Motor neuron (in vitro differentiated cells): ENCODE measurements at places on chromosomes 13 and 19. TPM values are rescaled to one million over a fixed set of nuclear protein-coding genes. Genes with fewer than 3 reads are reported as not detected.

DNA sequence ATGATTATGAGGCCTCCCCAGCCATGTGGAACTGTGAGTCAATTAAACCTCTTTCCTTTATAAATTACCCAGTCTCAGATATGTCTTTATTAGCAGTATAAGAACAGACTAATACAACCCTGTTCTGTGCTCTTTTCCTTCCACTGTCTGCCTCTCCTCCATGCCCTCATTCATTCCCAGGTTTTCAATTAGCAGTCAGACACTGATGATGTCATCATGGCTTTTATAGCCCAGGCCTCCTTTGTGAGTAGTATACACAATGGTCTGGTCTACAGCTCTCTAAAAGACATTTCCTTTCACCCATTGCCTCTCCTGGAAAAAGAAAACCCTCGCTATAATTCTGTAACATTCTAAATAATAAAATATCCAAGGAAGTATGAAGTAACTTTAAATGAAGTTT lies 25.5 kb downstream of the FGF14 start:
- ATAC-seq: peak; percentile 100

ZNF132 gene
- 7.3 and 8.0 TPM in 2 replicates for total RNA-seq

DNA sequence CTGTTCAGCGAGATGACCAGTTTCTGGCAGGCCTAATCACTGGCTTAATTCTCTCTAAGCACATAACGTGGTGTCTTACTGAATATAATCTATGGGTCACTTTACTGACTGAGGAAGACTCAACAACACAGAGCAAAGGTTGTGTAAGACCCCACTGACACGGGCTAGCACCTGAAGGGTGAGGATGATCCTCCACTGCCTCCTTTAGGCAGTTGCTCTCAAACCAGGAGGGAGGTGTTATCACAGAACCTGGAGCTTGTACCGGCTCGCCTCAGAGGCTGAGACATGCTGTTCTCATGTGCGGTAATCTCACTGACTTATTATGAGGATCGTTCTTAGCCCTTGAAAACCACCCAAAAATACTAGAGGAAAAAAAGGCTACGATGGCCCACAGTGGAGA lies 28.3 kb downstream of the RCBTB2 start:
- ATAC-seq: no peak

GRCh38 chr19:38665950-38666662 lies 18.7 kb downstream of the ACTN4 start:
- peak; percentile 40 for ATAC-seq

GRCh38 chr13:109249780-109250528 lies 536.4 kb downstream of the IRS2 start:
- ATAC-seq: no peak

ZNF729 gene
- total RNA-seq: not detected in 2 replicates

DNA sequence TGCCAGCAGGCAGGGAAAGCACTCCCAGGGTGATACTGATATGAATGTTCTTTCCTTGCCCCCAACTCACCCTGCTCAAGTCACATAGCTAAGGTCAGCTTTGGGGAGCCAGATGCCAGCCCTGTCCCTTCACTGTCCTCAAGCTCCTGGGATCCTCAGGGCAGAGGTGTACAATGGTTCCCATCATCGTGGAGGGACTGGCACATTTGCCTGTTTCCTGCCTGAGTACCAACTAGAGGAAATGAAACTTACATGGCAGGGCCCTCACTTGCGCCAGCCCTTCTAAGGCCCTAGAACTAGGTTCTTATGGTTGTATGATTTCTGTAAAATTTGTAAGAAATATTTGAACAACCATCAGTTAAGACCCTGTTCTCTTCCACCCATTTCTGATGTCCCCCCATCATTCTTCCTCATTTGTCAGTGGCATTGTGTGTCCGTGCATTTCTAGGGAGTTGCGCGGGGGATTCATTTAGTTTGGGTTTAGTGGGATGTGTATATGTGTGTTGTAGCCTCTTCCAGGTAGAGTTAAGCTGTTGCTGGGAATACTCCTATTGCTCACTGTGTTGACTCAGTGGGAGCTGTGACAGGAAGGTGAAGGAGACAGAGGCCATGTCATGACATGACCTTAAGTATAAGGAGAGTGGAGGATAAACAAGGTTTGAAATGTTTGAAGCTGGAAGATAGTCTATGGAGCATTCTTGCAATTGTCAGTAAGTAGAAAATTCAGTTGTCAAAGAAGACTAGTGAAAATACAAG lies 41.3 kb upstream of the RCBTB2 start:
- no peak for ATAC-seq

LILRB4 gene
- 0.18 and 0.41 TPM in 2 replicates for total RNA-seq

DNA sequence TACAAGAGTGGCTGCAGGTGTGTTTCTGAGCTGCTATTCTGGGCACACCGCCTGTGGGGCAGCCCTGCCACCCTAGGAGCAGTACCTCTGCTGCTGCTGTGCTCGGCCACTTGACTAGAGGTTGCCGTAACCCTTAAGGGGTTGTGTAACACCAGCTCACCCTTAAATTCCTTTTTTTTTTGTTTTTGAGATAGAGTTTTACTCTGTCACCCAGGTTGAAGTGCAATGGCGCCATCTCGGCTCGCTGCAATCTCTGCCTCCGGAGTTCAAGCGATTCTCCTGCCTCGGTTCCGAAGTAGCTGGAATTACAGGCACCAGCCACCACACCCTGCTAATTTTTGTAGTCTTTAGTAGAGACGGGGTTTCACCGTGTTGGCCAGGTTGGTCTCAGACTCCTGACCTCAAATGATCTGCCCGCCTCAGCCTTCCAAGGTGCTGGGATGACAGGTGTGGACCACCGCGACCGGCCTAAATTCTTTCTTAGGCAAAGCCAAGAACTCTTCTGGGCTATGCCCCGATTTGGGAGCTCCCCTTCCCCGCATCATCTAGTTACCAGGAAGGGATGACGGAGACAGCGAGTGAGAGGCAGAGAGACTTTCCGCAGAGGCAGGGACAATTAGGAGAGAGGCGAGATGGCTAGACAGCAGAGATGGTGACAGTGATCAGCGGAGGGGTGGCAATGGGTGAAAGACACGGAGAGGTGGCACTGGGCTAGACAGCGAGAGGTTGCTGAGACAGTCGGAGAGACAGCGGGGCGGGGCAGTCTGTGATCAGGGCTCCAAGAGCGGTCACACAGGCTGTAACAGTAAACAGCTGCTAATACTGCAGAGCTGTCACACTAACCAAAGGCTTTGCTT lies 4.4 kb upstream of the LILRA5 start:
- peak; percentile 12 for ATAC-seq

- ATAC-seq: no peak
Measured at GRCh38 chr13:67402546-67402945, 172.4 kb upstream of the PCDH9 start.

- no peak for ATAC-seq
Measured at GRCh38 chr13:66821551-66821950, 408.6 kb downstream of the PCDH9 start.

- no peak for ATAC-seq
Measured at GRCh38 chr19:55485439-55486011, 537 bp downstream of the NAT14 start.

DNA sequence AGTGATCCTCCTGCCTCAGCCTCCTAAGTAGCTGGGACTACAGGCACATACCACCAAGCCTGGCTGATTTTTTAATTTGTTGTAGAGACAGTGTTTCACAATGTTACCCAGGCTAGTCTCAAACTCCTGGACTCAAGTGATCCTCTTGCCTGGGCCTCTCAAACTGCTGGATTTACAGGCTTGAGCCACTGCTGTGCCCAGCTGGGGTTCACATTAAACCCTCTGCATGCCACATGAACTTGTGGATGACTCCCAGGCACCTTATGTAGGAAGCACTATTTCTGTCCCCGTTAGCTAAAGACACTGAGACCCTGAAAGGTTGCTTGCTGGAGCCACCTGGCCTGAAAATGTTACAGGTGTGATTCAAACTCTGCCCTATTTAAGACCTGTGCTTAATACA lies 10.5 kb downstream of the MYH14 start:
- no peak for ATAC-seq

ZSCAN5A gene
- 20.7 and 24.6 TPM in 2 replicates for total RNA-seq

EEF1AKMT1 gene
- 9.8 and 11.1 TPM in 2 replicates for total RNA-seq

GRCh38 chr13:105740739-105741138 lies 794.7 kb downstream of the EFNB2 start:
- no peak for ATAC-seq

DNA sequence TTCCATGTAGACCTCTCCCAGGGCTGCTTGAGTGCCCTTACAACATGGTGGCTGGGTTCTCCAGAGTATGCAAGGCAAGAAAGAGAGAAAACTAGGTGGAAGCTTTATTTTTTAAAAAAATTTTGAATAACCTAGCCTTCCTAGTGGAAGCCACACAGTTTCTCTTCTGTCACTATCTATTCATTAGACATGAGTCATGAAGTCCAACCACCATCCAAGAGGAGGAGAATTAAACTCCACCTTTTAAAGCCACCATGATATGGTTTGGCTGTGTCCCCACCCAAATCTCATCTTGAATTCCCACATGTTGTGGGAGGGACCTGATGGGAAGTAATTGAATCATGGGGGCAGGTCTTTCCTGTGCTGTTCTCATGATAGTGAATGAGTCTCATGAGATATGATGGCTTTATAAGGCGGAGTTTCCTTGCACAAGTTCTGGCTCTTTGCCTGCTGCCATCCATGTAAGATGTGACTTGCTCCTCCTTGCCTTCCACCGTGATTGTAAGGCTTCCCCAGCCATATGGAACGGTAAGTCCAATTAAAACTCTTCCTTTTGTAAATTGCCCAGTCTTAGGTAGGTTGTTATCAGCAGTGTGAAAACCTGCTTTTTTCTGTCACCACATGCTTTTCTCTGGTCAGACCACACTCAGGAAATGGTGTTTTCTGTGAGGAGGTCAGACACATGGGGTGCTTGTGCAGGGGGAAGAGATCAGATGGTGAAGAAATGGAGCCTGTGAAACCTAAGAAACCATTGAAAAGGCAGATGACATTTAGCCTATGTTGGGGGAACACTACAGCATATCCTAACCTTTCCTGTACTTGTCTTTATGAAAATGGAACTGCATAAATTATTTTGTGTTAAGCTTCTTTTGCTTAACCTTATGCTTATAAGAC lies 57.7 kb downstream of the ANKRD10 start:
- ATAC-seq: no peak

- no peak for ATAC-seq
Measured at GRCh38 chr19:47886010-47886559, at the start of gene SULT2A1. Gene SULT2A1 (minus strand): TSS chr19:47886315. CDS start chr19:47886257, 58 bp downstream.

DNA sequence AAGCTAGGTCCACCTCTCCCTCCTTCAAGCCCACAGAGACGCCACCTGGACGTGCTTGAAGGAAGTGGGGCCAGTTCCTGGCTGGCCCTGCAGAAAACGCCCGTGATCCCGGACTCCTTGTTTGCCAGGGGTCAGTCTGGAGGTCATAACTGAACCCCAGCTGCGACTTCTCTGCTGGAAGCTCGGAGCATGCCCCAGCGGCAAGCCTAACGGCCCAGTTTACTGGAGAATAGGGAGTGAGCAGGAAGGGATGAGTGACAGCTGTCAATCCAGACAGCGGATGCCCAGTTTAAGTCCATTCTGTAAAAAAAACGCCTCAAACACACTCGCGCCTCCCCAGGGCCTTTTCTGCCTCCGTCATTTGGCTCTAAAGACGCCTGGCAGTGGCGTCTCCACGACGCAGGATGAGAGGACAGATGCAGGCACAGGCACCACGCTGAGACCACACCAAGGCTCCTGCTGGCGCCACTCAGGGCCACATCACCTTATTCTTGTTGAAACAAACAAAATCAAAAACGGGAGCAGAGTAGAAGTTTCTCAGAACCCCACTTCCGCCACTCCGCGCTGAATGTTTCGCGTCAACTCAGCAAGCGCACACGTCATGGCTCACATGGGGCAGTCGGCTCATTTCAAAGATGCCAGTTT lies 57.6 kb downstream of the RASA3 start:
- no peak for ATAC-seq

- ATAC-seq: no peak
Measured at GRCh38 chr13:74644229-74644628, 510.0 kb upstream of the KLF12 start.

GRCh38 chr19:31528261-31528660 lies 179.0 kb upstream of the TSHZ3 start:
- no peak for ATAC-seq

DNA sequence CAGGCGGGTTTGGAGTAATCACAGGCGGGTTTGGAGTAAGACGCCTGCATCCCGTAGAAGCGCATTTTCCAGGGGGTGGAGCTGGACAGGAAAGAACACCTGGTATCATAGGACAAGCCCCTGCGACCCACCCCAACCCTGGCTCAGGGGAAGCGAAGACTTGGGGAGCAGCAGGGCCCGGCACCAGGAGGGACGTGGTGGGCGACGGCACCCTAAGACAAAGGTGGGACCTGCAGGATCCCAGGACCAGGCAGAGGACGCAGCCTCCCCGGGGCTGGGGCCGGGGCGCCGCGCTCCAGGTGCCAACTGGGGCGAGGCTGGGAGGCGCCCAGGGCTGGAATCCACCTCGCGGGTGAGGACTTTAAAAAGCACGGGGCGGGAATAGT lies 520 bp downstream of the ZNF600 start:
- ATAC-seq: no peak

LRRC25 gene
- total RNA-seq: 1.5 and 2.1 TPM in 2 replicates

NTF4 gene
- 0.52 TPM in 1 of 2 replicates, not detected in the other for total RNA-seq

HSH2D gene
- total RNA-seq: 0.68 and 1.1 TPM in 2 replicates

- no peak for ATAC-seq
Measured at GRCh38 chr13:78659732-78660494, 958 bp upstream of the OBI1 start.

- ATAC-seq: no peak
Measured at GRCh38 chr13:39036212-39036611, 1.7 kb downstream of the PROSER1 start.

HSD11B1L gene
- total RNA-seq: 5.4 and 6.1 TPM in 2 replicates

KLK12 gene
- total RNA-seq: not detected in 2 replicates

CNFN gene
- total RNA-seq: 4.6 and 4.9 TPM in 2 replicates

- no peak for ATAC-seq
Measured at GRCh38 chr13:84630476-84630875, 748.2 kb upstream of the SLITRK1 start.

NCAN gene
- 135 and 211 TPM in 2 replicates for total RNA-seq

DNA sequence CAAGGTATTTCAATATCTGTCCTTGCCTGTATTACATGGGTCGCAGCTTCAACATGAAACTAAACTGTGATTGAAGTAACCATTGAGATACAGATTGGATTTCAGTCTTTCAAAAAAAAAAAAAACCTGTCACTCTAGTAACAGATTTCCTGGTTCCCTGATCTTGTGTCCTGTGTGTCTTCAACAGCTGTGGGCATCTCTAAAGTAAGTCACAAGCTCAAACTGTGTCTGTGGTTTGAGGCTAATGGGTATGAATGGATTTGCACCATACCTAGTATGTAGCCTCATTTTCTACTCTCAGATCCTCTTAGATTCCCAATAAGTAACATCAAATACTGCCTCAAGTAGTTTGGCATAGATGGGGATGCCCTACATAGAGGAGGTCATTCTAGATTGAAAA lies 300.1 kb downstream of the COG6 start:
- ATAC-seq: no peak

KIR3DL1 gene
- 0.16 and 0.18 TPM in 2 replicates for total RNA-seq

GRCh38 chr13:31008400-31009115 lies 76.1 kb downstream of the TEX26 start:
- ATAC-seq: no peak
